ENCODE measurements at places on chromosomes 5 and 9. TPM values are rescaled to one million over a fixed set of nuclear protein-coding genes. Genes with fewer than 3 reads are reported as not detected.

DNA sequence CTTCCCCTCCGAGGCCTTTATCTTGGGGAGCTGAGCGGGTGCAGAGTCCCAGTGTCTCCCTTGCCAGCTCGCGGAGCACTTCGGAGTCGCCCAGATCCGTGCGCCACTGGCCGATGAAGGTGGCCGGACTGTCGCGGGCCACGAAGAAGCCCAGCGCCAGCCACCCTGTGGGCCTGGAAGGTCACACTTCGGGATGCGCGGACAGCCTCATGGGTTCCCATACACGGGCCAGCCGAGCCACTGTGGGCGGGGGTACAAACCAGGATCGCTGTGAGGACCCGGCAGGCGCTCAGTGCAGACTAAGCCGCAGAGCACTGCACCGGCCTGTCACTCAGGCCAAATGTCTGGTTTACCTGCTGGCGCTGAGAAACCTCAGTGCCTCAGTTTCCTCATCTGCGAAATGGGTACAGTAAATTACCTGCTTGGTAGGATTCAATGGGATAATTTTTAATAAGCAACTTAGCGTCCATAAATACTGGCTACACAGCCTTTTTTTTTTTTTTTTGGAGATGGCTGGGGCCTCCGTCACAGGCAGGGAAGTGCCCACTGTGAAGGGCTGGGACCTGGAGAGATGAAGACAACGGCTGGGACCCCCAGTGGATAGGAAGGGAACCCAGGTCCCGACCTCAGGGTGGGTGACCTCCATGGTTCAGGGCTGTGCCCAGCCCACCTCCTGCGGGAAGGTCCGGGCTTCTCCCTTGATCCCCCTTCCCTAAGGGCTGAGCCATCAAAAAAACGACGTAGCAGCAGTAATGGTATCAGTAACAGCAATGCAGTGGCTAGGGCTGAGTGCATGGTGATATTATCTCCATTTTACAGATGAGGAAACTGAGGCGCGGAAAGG is 38.7 kb upstream of the CTSV start:
- H3K4me3 ChIP-seq: no peak overlapping the region
- no peaks in the 10 kb centered on the region for H3K4me1 ChIP-seq
- no peak overlapping the region for H3K27ac ChIP-seq
- no peaks in the 10 kb centered on the region for H3K27me3 ChIP-seq
- DNase-seq: no peak

DNA sequence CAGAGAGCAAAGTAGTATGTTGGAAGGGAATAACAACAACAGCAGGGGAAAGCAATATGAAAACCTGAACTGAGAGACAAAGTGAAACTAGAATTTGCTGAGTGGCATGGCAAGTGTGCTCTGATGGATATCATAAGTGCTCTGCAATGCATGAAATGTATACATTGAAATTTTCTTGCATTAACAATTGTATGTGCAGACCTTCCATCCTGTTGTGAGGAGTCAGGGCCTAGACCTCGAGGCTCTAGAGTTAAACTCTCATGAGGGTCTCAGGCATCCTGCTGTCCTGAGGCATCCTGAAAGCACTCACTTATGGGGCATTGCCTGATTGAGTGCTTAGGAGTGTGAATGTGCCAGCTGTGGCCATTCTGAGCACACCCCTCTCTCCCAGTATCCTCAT is 1.1 kb downstream of the ECM2 start:
- DNase-seq: no peak
- H3K36me3 ChIP-seq: no peaks in the 10 kb centered on the region
- no peaks in the 10 kb centered on the region for H3K27me3 ChIP-seq
- H3K4me3 ChIP-seq: peak overlapping the region; percentile 44

DNA sequence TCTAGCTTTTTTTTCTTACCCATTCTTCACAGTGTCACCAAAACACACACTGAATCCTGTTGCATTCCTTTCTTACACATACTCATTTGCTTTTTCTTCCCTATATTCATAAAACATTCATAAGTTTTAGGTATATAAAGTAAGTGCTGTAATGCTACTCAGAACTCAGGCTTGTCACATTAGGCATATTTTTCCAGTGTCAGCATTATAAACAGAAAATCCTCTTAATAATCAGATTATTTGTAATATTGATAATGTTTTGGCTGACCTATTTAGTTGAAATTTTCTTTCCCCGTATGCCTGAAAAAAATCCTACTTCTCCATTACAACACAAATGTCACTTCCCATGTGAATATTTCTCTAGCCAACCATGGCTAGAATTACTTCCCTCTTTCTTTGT is 743.0 kb upstream of the NUDT12 start:
- no peaks in the 10 kb centered on the region for H3K27me3 ChIP-seq
- H3K36me3 ChIP-seq: no peaks in the 10 kb centered on the region
- no peak for DNase-seq
- H3K4me1 ChIP-seq: no peaks in the 10 kb centered on the region
- no peak overlapping the region for H3K27ac ChIP-seq

DNA sequence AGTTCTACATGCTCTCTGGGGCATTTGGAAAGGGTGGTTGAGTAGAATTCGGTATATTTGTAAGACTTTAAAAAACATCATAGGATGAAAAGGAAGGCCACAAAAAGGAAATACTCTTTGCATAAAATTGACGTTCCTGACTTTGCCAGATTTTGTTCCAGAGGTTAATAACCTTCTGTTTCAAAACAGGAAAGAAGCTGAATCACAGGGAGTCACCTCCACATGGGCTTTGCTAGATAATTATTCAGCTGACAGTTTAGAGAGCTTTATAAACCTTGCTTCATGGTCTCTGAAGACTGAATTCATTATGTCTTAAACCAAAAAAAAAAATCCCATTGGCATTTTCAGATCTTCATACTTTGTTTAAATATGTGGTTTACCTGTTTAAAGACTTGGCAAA is 203.7 kb downstream of the SEMA6A start:
- H3K27me3 ChIP-seq: no peaks in the 10 kb centered on the region
- H3K36me3 ChIP-seq: no peaks in the 10 kb centered on the region
- H3K4me3 ChIP-seq: no peak overlapping the region
- no peak for DNase-seq

- no peak for DNase-seq
- no peak overlapping the region for H3K4me3 ChIP-seq
- H3K27me3 ChIP-seq: no peaks in the 10 kb centered on the region
- H3K27ac ChIP-seq: no peak overlapping the region
- peaks cover 30% of the 10 kb centered on the region for H3K4me1 ChIP-seq
Measured at GRCh38 chr5:180049185-180049548, 22.4 kb downstream of the RNF130 start.

GRCh38 chr5:134969166-134969565 is 1.5 kb downstream of the CATSPER3 start:
- H3K27ac ChIP-seq: no peak overlapping the region
- H3K36me3 ChIP-seq: no peaks in the 10 kb centered on the region
- no peaks in the 10 kb centered on the region for H3K27me3 ChIP-seq
- no peaks in the 10 kb centered on the region for H3K4me1 ChIP-seq
- no peak for DNase-seq
- no peak overlapping the region for H3K4me3 ChIP-seq

Gene WNT8A
- polyA plus RNA-seq: not detected

DNA sequence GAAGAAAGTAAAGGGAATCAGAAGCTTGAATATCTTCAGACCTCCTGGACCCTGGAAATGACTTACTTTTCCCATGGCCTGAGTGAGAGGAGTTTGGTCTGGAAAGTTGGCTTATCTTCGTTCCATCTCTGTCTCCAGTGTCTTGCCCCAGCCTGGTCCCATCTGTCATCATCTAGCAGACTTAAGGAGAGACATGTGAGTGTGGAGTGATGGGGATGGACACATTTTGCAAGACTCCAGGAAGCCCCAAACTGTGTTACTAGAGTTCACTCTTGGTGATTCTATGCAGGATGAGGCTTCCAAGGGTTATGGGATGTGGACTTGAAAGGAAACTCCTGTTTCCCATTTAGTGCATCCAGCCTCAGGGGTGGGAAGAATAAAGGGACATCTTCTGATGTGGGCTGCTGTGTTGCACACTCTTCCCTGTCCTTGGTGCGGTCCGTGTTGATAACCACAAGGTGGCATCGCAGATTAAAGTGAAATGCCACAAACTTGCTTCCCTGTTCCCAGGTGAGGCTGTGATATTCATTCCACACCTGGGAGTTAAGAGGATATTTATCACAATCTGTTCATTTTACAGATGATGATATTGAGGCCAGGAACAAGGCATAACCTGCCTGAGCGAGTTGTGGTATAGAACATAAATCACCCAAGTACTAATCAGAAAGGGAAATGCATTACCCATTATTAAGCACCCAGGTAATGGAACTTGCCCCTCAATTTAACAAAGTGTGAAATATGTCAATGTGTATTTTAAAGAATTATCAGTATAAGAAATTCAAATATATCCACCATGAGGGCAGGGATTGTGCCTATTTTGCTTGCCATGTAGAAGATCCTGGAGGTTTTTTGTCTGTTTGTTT is 269.9 kb upstream of the PAPPA start:
- no peak overlapping the region for H3K27ac ChIP-seq
- no peaks in the 10 kb centered on the region for H3K27me3 ChIP-seq
- H3K36me3 ChIP-seq: no peaks in the 10 kb centered on the region
- no peak overlapping the region for H3K4me3 ChIP-seq
- DNase-seq: no peak

DNA sequence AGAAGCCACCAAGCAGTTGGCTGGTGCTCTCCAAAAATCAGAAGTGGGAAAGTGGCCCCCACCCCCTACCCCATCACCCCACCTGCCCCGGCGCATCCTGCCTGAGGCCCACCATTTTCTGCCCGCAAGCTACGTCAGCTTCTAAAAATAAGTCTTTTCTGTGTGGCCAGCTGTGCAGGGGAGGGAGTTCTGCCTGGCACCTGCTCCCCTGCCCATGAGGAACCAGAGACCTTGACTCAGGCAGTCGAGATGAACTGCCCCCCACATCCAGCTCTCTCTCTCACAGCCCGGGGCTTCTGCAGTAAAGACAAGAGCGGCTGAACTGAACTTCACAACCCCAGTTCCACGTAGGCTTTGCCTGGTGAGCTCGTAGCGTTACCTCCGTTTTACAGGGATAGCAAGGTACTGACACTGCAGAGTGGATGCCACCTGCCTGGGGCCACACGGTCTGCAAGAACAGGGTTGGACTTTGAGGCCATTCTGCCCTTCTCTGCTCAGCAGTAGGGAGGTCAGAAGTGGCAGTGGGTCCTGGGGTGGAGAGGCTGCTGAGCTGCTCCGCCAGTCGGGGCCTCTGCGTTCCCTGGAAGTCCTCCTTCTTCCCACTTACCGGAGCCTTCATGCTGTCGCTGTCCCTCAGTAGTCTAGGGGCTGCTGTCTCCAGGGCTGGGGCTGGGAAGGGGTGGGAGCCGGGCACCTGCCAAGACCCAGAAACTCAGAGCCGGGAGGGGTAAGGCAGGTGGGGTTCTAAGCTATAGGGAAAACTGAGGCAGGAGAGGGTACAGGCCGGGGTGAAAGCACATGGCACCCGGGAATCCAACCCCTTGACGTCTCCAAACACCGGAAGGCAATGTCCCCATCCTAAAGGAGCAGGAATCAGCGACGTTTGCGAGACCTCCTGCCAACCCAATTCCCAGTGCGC is 781 bp downstream of the ST6GALNAC4 start:
- no peak for DNase-seq
- H3K36me3 ChIP-seq: no peaks in the 10 kb centered on the region
- no peaks in the 10 kb centered on the region for H3K27me3 ChIP-seq
- H3K4me3 ChIP-seq: peak overlapping the region; percentile 25

GRCh38 chr9:124511891-124512805 is 4.9 kb upstream of the NR5A1 start:
- H3K4me1 ChIP-seq: peaks cover 18% of the 10 kb centered on the region
- no peaks in the 10 kb centered on the region for H3K27me3 ChIP-seq
- peak; percentile 71 for DNase-seq
- no peaks in the 10 kb centered on the region for H3K36me3 ChIP-seq
- H3K4me3 ChIP-seq: no peak overlapping the region

Gene SNX30
- 2.8 TPM for polyA plus RNA-seq

DNA sequence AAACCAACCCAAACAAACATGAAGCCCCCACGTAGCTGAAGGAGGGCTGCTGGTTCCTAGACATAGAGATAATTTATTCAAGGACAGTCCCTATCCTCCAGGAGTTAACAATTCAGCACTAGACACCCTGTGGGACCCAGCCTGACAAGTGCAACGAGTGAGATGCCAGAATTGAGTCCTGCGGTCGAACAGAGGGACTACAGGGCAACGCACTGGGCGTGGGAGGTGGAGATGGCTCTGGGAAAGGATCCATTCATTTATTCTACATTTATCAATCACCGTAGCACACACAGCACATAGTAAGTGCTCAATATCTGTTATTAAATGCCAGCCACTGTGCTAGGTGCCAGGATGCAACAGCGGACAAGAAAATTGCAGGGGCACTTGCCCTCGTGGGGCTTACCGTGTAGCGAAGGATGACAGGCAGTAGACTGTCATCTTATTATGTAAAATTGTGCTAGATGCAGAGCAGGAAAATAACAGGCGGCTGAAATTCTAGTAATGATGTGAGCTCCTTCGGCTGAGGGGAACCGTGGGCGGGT is 855 bp upstream of the ARHGAP26 start:
- H3K4me3 ChIP-seq: peak overlapping the region; percentile 75
- peak overlapping the region; percentile 70 for H3K27ac ChIP-seq
- no peaks in the 10 kb centered on the region for H3K4me1 ChIP-seq
- no peaks in the 10 kb centered on the region for H3K27me3 ChIP-seq
- no peak for DNase-seq

GRCh38 chr5:112914584-112914983 is 7.4 kb downstream of the REEP5 start:
- no peak for DNase-seq
- no peaks in the 10 kb centered on the region for H3K27me3 ChIP-seq
- H3K4me1 ChIP-seq: peaks cover 3% of the 10 kb centered on the region
- H3K36me3 ChIP-seq: peaks cover 12% of the 10 kb centered on the region

Gene CEL
- not detected for polyA plus RNA-seq

Gene LRRC14B
- not detected for polyA plus RNA-seq

Gene ELAVL2
- polyA plus RNA-seq: not detected

- DNase-seq: no peak
- no peaks in the 10 kb centered on the region for H3K27me3 ChIP-seq
- H3K4me3 ChIP-seq: no peak overlapping the region
- H3K4me1 ChIP-seq: no peaks in the 10 kb centered on the region
- H3K36me3 ChIP-seq: no peaks in the 10 kb centered on the region
Measured at GRCh38 chr5:93130624-93131490, 450.2 kb downstream of the NR2F1-AS1 start.

GRCh38 chr5:151140686-151141459 is 16.7 kb downstream of the ANXA6 start:
- H3K4me1 ChIP-seq: no peaks in the 10 kb centered on the region
- H3K27me3 ChIP-seq: no peaks in the 10 kb centered on the region
- H3K27ac ChIP-seq: no peak overlapping the region
- no peak overlapping the region for H3K4me3 ChIP-seq
- H3K36me3 ChIP-seq: peaks cover 51% of the 10 kb centered on the region
- no peak for DNase-seq

Gene CSF2
- not detected for polyA plus RNA-seq

GRCh38 chr9:80125731-80126264 is 554.0 kb downstream of the TLE4 start:
- no peaks in the 10 kb centered on the region for H3K4me1 ChIP-seq
- H3K36me3 ChIP-seq: no peaks in the 10 kb centered on the region
- no peak overlapping the region for H3K4me3 ChIP-seq
- peaks cover 2% of the 10 kb centered on the region for H3K27me3 ChIP-seq
- no peak for DNase-seq
- no peak overlapping the region for H3K27ac ChIP-seq
